ENCODE measurements at places on chromosomes 7 and 10. TPM values are rescaled to one million over a fixed set of nuclear protein-coding genes. Genes with fewer than 3 reads are reported as not detected.

GRCh38 chr7:83793558-83793957 is 144.6 kb upstream of the SEMA3E start:
- DNase-seq, result no peak

GRCh38 chr10:99700649-99701048 is 31.3 kb downstream of the COX15 start:
- no peak for DNase-seq

Gene JMJD1C
- total RNA-seq, result 95.2 TPM

Gene AKR1C3
- 92.9 TPM for total RNA-seq

Gene UTF1
- total RNA-seq, result not detected

Gene IDI2
- total RNA-seq, result not detected

Gene BTBD16
- not detected for total RNA-seq

All from thoracic aorta (tissue), 2 donors.